ENCODE measurements at places on chromosomes 3 and 15.

GRCh38 chr3:46284981-46285683 lies 42.9 kb downstream of the CCR3 start:
- no peak for DNase-seq

GRCh38 chr3:179706233-179706632 lies 53.4 kb downstream of the USP13 start:
- no peak for DNase-seq

- no peak for DNase-seq
These were observed 22.6 kb downstream of the SERPINI2 start for GRCh38 chr3:167451282-167451681.

DNA sequence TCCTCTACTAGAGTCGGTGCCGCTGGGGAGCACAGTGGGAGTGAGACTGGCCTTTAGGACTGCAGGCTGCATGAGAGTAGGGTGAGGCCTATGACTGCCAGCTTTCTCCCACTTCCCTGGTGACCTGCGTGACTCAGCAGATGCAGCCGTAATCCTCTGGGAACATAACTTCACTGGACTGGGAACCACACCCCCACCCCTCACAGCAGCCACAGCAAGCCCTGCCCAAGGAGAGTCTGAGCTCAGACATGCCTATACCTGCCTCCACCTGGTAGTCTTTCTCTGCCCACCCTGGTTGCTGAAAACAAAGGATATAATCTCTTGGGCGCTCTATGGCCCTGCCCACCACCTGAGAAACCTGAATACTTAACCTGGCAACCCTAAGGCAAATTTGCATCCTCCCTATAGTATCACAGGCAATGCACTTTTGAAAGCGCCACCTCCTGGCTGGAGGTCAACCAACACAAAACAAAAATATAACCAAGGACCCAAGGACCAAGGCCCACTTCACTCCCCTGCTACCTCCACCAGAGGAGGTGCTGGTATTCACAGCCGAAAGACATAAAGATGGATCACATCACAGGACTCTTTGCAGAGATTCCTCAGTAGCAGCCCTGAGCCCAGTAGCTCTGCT lies 308.9 kb downstream of the CTNNB1 start:
- DNase-seq, result no peak

GRCh38 chr3:194265505-194265892 lies 85.6 kb downstream of the CPN2 start:
- no peak for DNase-seq

- no peak for DNase-seq
These were observed 17.6 kb upstream of the ISLR start for GRCh38 chr15:74155766-74156417.

DNA sequence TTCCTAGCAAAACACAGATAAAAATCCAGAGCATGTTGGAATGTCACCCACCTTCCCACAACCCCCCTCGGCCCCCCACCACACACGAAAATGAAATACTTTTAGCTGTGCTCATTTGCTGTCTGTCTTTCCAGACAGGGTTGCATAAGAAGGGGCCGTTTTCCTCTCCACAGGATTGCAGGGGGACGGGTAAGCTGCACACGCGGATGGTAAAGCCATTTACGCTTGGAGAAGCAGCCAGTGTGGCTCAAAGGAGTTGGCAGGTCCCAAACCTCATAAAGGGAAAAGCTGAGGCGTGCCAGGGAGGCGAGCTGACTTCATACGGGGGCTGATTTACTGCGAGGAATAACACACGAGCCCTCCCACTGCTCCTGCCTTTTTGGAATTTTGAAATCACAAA lies 47.4 kb upstream of the ITGA11 start:
- DNase-seq, result no peak

Measured in GM12865 (cell line).